ENCODE measurements at places on chromosomes 12 and 14.

- no peak for DNase-seq
These were observed 111.5 kb downstream of the SRGAP1 start for GRCh38 chr12:63955831-63956666.

DNA sequence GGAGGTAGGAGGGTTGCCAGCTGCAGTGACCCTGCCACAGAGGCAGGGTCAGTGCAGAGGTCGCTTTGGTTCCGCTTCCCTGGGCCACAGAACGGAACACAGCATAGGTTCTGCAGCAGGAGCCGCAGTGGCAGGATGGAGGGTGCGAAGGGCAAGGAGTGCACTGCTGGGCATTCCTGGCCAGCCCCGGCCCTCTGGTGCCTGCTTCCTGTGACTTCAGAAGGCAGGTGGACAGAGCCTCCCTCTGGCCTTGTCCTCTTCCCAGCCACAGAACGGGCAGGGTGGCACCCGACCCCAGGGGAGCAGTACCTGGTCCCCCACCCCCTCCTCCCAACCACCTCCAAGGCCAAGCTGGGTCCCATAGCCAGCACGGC, 37.7 kb downstream of the SLC8B1 start:
- no peak for DNase-seq

- peak; percentile 60 for DNase-seq
These were observed 91.8 kb downstream of the RGS6 start for GRCh38 chr14:72024043-72024407.

- DNase-seq, result peak; percentile 40
These were observed 424 bp downstream of the TEDC1 start for GRCh38 chr14:105491366-105491973.

DNA sequence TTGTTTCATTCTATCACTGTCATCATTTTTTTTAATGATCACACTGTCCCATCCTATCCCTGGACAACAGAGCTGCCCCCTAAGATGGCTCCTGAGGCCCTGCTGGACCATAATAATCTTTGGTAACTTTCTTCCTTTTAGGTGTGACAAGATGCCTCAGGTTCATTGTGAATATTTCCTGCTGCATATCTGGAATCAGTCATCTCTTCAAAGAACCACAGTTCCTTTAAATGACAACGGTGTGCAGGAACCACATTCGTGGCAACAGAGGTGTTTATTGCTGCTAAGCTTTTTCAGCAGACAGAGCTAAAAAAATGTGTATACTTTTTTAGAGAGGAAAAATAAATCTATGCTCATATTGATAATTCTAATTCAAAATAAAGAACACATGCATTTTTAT, 312.9 kb downstream of the MED13L start:
- no peak for DNase-seq

GRCh38 chr12:86256163-86256562, at the start of gene MGAT4C:
TSS of gene MGAT4C (minus strand) at chr12:86256391.
- DNase-seq, result no peak

DNA sequence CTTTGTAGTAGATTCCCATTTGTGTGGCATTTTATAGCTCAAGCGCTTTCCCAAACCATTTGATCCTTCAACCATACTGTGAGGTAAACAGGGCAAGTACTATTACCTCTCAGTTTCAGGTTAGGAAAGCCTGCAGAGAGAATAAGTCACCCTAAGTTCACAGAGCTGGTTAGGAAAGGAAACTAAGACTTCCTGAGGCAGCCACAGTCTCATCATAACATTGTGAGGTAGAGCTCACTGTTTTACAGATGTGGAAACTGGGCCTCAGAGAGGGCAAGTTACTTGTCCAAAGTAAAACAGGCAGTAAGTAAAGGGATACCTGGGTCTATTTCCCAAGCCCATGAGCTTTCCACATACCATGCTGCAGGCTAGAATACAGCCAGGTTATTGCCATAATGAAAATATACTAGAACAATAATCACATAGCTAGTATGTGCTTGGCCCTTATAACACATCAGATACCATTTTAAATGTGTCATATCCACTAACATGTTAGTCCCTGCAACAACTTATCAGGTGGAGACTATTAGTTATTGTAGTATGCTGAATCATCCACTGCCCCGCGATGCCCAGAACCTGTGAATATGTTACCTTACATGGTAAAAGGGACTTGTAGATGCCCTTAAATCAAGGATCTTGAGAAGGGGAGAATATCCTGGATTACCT, 150.9 kb upstream of the GRIP1 start:
- DNase-seq, result no peak

GRCh38 chr12:79597910-79598309, 92.9 kb downstream of the PAWR start:
- DNase-seq, result no peak

GRCh38 chr12:59677857-59678256, 82.0 kb downstream of the SLC16A7 start:
- no peak for DNase-seq

GRCh38 chr12:62259631-62259992, 592 bp upstream of the USP15 start:
- DNase-seq, result no peak

- DNase-seq, result no peak
These were observed 788 bp downstream of the DDHD1 start for GRCh38 chr14:53152184-53152886.

Measured in SW 1271 (cell line).